CD4-positive, alpha-beta T cell (primary cell): ENCODE measurements at places on chromosomes 3 and 15. TPM values are rescaled to one million over a fixed set of nuclear protein-coding genes. Genes with fewer than 3 reads are reported as not detected.
A peak's percentile ranks its signal among the peaks of the same experiment; 100 is the strongest.

The GCNT3 gene
- total RNA-seq, result not detected

The PLA2G4E gene
- not detected for total RNA-seq

The KCNH8 gene
- not detected for total RNA-seq

The AVEN gene
- total RNA-seq, result 4.5 TPM

The SLC9C1 gene
- total RNA-seq, result not detected

- no peak for DNase-seq
These were observed 459.6 kb downstream of the NSUN3 start for GRCh38 chr3:94522488-94522887.

DNA sequence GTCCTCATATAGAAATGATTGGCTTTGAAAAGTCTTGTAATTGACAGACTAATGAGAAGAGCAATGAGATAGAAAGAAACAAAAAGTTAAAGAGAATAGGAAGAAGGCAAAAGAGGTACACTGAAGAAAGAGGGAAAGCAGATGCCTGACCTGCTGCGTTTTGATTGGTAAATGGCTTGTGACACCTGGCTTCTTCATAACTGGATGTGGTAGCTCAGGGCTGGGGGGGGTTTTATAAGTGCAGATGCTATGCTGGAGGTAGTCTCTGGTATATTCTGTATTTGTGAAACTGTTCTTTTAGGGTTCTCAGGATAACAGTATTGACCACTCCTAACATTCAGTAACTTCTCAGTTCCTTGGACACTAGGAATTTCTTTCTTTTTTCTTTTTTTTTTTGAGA, 1.4 kb downstream of the STARD9 start:
- no peak for DNase-seq

DNA sequence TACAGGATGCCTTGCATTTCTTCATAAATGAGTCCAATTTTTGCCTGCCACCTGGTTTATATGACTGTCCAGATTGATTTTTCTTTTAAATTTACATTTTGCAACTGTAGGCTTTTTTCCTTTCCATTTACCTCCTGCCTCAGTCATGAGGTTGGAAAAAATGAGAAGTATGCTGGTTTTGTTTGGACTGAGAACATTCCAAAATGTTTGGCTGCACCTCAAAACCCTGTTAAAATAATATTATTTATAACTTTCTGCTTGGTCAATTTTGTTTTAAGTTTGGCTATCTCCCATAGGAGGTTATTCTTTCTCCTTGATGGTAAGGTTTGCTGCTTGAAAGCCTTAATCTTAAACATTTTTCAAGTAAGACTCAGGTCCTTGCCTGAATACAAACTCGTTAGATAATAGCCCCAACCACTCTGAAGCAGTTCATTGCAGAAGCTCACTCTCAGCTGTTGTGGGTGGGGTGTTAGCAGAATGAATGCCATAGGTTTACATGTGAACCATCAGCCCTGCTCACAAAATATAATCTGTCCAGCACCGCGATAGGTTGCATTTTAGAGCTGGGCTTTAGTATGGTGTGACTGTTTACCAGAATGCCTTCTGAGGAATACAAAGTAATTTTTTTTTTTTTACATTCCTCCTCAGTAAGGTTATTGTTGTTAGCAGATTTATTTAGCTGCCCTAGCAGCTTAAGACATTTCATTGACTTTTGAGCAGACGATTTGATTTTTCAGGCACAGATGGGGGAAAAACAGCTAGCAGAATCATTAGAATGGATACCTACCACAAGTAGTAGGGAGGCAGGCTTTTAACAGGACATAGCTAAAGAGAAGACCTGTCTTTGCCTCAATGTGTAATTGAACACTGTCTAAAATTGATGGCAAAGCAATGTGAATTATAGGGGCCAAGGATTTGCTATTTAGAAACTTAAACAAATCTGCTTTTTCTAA, 630.8 kb upstream of the KCNMB2 start:
- no peak for DNase-seq

GRCh38 chr3:194556086-194557056, 69.6 kb upstream of the ATP13A3 start:
- DNase-seq, result peak; percentile 17

DNA sequence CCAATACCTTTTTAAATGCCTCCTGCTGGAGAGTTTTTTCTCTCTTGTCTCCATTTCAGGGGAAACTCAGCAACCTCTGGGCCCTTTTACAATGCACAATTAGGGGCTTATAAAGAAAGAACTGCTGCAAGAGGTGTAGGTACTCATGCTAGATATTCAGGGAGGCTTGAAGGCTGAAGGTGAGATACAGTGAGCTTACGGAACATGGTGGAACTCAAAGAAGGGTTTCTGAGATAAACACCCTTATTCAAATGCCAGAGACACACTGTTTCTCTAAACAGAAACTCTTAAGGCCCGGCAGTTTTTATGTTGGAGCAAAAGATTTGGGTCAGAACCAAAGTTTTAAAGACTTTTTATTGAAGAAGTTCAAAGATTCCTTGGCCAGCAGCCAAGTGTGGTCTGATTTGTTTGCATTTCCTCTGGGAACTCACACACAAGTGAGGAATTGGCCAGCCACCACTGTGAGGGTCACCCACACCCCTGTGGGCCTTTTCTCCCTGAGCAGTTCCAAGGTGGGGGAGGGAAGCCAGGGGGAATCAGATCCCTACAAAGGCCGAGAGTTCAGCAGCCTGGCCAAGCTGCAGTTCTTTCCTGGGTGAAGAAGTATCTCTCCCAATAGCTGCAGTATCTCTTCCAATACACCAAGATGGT, 47.8 kb downstream of the TNFAIP8L3 start:
- no peak for DNase-seq

DNA sequence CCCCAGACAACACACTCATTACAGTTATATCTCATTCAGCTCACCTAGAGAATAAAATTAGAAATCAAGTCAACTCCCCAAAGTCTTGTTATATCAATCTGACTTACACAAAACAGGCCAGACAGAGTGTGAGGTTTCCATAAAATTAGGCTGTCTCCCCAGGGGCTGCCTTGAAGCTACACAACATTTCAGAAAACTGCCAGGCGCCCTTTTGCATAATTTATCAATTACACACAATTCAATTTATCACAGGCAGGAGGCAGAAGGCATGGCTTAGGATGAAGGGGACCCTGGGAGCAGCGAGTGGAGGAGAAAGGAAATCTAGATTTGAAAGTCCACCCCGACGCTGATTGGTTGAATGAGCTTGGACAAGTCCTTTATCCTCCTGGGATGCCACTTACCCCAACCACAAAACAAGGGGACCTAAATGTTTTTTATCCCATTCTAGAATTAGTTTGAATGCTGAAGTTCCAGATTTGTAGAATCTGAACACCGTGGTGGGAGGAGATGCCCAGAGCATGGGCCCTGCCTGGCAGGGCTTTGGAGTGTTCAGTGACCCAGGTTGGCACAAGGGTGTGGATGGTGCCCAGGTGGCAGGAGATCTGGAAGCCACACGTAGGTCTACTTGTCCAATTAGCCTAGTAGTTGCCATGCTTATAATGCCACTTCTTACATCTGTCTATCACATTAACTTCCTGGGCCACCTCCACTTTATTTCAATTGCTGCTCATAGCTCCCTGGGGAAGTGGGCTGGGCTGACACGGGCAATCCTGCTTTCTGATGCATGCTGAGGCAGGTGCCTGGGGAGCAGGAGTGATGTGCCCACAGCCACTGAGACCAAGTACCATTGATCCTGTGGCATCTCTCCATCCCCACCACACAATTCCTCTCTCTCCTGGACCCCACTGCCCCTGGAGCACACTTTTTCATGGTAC, 119.8 kb upstream of the TLE3 start:
- DNase-seq, result no peak

DNA sequence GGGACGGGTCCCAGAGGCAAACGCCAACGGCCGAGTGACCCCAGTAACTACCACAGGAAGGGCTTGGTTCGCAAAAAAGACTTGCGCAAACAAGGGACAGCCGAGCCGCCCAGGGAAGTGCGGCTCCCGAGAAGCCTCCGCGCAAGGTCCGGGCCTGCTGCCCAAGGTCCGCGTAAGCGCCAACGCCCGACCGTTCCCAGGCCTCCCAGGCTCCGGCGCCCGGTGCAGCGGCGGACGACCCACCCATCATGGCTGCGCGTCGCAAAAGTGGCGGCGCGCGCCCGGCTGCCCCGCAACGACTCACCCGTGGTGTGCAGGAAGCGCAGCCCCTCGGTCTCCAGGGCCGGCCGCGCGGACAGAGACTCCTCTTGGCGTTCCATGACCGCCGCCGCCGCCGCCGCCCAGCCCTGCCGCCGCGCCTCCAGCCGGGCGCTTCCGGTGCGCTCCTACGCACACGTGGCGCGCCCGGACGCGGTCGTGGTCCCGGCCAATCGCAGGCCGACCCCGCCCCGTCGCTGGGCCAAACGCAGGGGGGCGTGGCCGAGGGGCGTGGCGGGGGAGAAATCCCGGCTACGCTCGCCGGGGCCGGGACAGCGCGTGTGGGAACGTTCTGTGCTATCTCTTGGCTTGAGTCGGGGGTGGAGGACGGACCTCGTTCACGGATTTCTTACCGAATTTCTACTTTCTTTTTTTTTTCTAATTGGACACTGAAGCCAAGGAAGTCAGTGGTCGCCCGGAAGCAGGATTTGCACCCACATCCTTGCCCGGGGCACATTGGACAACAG, at the start of gene SELENOS:
Gene SELENOS (minus strand): TSS at position 448 of the 785 bp plus-strand sequence. CDS start 68 bp downstream, at position 380.
- peak; percentile 89 for DNase-seq

DNA sequence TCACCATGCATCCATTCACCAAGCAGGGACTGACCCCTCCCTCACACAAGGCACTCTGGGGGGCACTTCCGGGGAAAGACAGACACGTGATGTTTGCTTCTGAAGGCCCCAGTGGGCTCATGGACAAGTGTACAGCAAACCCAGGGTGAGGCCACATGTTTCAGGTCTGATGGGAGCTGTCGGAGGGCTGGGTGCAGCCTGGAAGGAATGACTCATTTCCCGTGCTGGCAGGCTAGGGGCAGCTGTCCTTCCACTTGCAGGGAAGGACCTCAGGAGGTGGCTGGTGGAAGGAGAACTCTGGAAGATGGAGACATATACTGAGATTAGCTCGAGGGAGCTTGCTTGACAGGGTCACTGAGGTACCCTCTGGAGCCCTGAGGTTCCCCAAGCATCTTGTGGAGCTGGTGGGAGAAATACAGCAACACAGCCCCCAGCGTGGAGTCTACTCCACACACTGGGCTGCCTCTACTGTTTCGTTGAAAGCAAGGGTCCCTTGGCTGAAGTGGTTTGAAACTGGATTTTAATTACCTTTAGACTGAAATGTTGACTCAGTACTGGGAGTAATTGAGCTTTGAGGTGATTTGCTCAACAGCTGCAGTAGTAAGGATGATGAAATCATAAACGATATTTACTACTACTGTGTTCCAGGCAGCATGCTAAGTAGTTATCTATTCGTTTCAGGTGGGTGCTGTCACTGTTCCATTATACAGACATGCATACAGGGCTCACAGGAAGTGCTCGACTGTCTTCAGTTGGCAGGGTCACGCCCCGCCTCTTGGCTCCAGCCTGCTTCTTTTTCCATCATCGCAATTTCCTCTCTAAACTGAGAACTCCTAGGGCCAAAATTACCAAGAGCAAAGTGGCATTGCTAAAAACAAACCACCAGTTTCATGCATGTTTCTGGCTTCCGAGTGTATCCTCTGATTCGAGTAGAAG, 230.4 kb downstream of the ADAMTS17 start:
- peak; percentile 24 for DNase-seq

- no peak for DNase-seq
These were observed 194.0 kb upstream of the FEZF2 start for GRCh38 chr3:62567097-62568021.
